ENCODE measurements at places on chromosomes 1 and 21.

GRCh38 chr1:158020886-158021620 lies 27.6 kb downstream of the KIRREL1 start:
- no peak for DNase-seq

GRCh38 chr1:17732475-17732874 lies 22.7 kb upstream of the ACTL8 start:
- DNase-seq, result no peak

GRCh38 chr1:54825696-54826095 lies 24.6 kb upstream of the TTC22 start:
- no peak for DNase-seq

DNA sequence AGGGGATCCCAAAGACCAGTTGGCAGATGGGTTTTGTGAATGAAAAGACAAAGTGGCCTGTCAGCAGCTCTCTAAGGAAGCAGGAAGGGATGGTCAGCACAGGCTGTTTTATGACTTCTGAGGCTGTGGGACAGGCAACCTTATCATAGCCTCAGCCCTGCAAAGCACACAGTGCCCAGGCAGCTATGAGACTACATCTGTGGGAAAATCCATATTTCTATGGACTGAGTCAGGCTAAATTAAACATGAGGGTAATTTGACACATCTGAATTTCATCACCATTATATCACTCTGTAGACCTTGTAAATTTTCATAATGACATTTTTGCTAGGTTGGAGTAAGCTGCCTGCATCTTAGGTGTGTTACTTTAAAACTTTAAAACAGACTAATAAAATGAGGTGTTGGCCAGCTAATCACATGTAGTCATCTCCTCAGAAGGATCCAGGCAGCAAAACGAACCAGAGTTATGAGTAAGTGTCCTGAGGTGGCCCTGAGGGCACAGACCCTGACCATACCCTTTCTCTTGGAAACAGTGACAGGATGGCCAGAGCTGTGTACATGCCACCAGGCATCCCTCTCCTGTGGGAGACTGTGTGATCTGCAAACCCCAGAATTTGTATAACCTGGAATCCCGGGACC lies 14.6 kb downstream of the NGF start:
- DNase-seq, result no peak

DNA sequence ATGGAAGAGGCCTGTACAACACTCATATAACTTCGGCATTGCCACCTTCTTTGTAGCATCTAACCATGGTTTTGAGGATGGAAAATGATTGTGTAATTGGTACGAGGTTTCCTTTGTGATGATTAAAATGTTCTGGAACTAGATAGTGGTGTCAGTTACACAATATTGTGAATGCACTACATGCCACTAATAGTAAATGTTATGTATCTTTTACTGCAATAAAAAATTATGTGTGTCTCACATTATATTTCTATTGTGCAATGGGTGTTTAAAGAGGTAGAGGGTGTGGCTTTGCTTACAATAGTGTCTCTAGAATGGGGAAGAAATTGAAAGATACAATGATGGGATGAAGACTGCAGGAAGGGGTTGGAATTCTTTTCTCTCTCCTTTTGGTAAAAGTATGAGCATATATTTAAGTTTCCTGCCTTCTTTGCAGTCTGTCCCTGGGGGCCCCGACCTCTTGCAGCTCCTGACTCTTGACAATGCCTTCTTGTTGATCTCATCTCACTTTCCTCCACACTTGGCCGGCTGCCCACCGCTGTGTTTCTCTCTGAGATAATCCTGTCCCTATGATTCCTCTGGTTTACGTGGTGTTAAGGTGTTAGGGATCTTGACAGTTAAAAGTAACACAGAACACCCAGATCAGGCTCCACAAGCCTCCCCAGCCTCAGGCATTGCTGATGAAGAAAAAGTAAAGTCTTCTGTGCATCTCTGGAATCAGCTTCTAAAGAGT lies 39.3 kb downstream of the MTARC1 start:
- no peak for DNase-seq

DNA sequence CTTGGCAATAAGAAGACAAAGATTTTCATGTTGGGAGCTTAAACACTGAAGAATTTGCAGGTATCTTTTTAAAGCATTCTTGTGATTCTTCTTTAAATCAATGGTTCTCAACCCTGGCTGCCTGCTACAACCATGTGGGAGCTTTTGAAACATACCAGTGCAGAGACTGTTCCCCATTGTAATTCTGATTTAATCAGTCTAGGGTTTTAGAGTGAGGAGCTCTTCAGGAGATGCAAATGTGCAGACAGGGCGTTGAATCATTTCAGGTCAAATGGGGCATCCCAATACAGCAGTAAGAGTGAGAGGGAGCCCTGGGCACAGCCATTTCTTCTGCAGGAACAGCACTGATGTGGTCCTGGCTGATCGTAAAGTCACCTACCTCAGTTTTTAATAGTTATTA lies 24.3 kb downstream of the KCNJ6 start:
- no peak for DNase-seq

DNA sequence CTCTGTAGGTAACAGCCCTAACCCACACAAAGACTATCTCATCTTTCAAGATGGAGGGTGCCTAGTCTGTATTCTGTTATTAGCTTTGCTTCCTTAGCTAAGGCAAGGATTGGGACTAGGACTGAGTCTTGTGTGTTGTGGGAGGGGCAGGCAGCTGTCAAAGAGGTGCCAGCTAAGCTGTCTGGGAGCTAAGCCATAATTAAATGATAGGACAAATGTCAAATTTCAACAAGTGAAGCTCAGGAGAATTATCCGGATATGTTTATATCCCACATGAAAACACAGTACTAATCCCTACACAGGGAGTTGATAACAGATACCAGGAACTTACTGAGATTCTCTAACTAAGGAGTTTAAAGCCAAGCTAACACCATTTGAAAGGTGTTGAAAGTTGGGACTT lies 70.5 kb upstream of the NGF start:
- no peak for DNase-seq

DNA sequence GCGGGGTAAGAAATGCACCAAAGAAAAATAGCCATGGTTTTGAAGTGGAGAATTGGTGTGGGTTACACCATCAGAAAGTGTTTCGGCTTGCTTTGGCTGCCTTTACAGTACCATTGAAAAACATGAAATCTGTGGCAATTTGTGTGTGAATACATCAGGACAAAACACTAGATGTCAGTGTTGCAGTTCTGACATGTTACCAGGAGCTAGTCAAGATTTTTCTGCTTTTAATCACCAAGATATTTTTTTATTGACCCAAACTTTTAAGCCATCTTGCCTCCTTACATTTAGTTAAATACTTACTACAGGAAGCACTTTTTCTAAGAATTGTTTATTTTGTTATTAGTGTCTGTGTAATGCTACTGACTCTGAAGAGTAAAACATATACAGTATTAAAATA lies 14.3 kb downstream of the RRP15 start:
- DNase-seq, result peak; percentile 12

DNA sequence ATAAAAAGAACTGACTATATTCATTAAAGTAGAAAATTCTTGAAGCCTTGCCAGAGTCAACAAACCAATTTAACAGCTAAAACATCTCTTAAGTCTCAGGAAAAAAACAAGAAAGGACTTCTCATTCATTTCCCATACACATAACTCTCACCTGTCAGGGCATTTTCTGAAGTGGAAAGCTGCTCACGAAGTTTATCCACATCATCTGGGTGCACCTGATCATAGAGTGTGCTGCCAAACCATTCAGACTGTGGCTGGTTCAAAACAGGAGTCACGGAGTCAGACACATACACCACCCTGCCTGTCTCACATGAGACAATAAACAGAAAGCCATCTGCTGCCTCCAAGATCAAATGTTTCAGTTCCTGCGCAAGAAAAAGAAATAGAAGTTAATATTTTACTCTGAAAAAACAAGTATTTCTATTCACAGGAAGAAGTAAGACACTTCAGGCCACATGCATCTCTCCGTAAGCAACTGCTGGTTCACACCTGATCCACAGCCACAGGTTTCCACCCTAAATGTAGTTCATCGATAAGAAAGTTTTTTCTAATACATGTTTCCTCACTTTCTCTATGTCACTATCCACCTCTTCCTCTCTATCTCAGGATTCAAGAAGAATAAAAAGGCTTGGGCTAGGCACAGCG lies 28.2 kb upstream of the CTSK start:
- DNase-seq, result no peak

- no peak for DNase-seq
Observed at GRCh38 chr1:21762022-21762404, 20.9 kb downstream of the USP48 start.

- no peak for DNase-seq
Observed at GRCh38 chr1:29909962-29910361, 673.6 kb downstream of the PTPRU start.

DNA sequence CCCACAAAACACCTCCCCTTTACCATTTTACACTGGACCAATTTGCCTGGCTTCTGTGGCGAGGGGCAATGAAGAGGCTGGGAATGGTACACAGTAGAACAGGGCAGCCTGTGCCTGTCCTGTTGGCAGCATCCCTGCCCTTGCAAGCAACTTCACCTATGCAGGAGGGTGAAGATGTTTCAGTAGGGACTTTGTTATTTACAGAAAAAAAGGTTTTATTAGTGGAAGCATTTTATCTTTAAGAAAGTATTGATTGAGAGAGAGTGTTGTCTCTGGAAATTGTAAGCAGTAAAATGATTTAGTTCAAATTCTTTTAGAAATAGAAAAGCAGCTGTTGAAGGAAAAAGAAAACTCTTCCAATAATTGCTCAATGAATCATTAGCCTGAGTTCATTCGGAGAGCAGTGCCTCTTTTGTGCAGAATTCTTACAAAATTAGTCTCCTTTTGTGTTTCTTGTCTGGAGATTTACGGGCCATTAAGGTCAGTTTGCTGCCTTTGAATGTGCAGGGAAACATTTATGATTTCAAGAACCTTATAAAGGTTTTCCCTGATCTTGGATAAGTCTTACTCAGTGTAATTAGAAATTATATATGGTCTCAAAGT lies 49.1 kb downstream of the HHAT start:
- DNase-seq, result no peak

GRCh38 chr1:25927521-25928265 lies 21.5 kb upstream of the STMN1 start:
- no peak for DNase-seq
